Upper lobe of right lung (tissue), 1 donor: ENCODE measurements at places on chromosomes 6 and 20. TPM values are rescaled to one million over a fixed set of nuclear protein-coding genes. Genes with fewer than 3 reads are reported as not detected.

DNA sequence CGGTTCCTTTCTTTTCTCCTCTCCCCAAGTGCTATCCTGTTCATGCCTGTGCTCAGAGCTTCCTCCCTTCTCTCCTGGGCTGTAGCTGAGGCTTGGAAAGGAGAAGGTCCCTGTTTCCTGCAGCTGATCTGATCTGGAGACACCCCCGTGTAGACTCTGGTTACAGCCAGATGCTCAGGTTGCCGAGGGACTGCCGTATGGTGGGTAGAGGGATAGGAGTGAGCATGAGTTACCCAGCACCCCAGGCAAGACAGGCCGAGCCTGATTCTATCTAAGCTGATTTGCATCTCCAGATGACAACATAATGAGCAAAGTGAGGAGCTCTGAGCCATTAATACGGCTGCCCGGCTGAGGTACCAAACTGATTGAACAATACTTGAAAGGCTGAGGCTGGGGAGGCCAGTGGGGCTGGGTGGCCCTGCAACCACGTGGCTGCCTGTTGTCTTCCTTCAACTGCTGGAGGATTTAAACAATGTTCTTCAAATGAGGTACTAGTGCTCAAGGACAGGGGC is 91.8 kb downstream of the ASXL1 start:
- no peak for DNase-seq

Gene C20orf204
- total RNA-seq, result 1.9 TPM

Gene MAK
- 0.29 TPM for total RNA-seq

GRCh38 chr6:22499815-22500214 is 69.6 kb upstream of the HDGFL1 start:
- DNase-seq, result no peak

GRCh38 chr6:25215881-25216280 is 63.3 kb upstream of the CARMIL1 start:
- DNase-seq, result no peak

- no peak for DNase-seq
Observed at GRCh38 chr6:20955751-20956150, 421.5 kb downstream of the CDKAL1 start.
